ENCODE measurements at places on chromosomes 5 and 9. TPM values are rescaled to one million over a fixed set of nuclear protein-coding genes. Genes with fewer than 3 reads are reported as not detected.

GRCh38 chr5:55143624-55144023 is 16.3 kb upstream of the GPX8 start:
- no peak for DNase-seq
- H3K27ac ChIP-seq: no peak overlapping the region
- H3K27me3 ChIP-seq: no peaks in the 10 kb centered on the region
- no peak overlapping the region for H3K4me3 ChIP-seq
- H3K4me1 ChIP-seq: peaks cover 20% of the 10 kb centered on the region
- H3K36me3 ChIP-seq: no peaks in the 10 kb centered on the region

DNA sequence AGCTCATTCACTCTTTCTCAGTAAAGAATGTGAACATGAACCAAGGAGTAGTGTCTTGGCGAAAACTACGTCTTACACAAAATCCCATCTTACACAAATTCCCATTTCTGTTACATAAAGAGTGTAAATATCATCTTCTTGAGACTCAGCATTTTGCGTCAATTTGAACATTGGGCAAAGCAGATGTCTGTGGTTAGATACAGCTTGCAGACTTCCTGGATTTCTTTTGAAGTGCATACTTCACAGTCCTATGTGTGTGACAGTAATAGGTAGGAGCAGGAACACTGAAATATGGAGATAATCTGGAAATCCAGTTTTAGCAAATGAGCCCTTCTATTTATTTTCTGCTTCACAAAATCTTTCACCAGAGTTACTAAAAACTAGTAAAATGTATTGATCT is 58.8 kb downstream of the C6 start:
- H3K27ac ChIP-seq: no peak overlapping the region
- no peak for DNase-seq
- no peaks in the 10 kb centered on the region for H3K4me1 ChIP-seq
- no peak overlapping the region for H3K4me3 ChIP-seq
- no peaks in the 10 kb centered on the region for H3K36me3 ChIP-seq
- no peaks in the 10 kb centered on the region for H3K27me3 ChIP-seq

DNA sequence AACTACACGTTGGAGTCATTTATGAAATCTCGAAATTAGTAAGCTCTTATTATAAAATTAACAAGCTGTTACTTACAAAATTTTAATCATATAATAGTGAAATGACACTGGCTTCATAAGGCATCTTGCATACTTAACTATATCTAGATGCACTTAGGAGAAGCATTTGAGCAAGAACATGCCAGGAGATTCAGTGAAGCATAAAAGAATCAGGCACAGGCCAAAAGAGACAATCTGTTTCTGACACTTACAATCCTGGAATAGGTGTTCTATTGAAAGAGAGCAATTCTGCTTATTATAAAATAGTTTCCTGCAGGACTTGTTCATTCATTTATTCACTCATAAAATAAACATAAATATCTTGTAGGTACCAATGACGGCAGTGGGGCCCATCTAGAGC is 1152.2 kb upstream of the CDH6 start:
- no peaks in the 10 kb centered on the region for H3K36me3 ChIP-seq
- no peaks in the 10 kb centered on the region for H3K4me1 ChIP-seq
- no peak overlapping the region for H3K4me3 ChIP-seq
- DNase-seq: no peak
- H3K27me3 ChIP-seq: no peaks in the 10 kb centered on the region

- H3K27ac ChIP-seq: no peak overlapping the region
- no peaks in the 10 kb centered on the region for H3K36me3 ChIP-seq
- H3K4me1 ChIP-seq: peaks cover 5% of the 10 kb centered on the region
- DNase-seq: no peak
These were observed 115.6 kb downstream of the PDE8B start for GRCh38 chr5:77325921-77326541.

DNA sequence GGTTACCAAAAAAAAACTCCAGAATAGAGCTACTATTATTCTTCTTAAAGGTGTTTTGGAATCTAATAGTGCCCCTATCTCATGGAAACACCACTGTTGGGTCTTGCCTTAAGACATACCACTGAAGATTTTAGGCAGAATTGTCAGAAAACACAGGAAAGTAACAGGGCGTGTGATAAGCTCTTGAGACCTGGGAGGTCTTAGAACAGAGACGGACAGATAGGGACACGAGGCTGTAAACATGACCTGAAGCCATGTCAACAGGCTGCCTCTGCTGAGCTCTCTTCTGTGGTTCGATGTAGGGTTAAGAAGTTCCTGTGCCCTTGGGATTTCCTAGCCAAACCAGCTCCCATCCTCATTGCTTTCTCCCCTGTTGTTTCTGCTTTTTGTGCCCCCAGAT is 69.3 kb downstream of the CTSL start:
- no peak overlapping the region for H3K4me3 ChIP-seq
- DNase-seq: no peak
- no peaks in the 10 kb centered on the region for H3K27me3 ChIP-seq
- no peaks in the 10 kb centered on the region for H3K36me3 ChIP-seq
- no peak overlapping the region for H3K27ac ChIP-seq

Gene SOHLH1
- total RNA-seq: not detected

Gene CCNI2
- total RNA-seq: 9.1 TPM
